Activated T-helper 17 cell treated with anti-CD3 and anti-CD28 coated beads, Interleukin-2, amount 50 U/mL, for 72 hours (primary cell): ENCODE measurements at places on chromosomes 1 and 21.

- ATAC-seq = no peak
These were observed 34.1 kb upstream of the SUCO start for GRCh38 chr1:172498857-172499256.

DNA sequence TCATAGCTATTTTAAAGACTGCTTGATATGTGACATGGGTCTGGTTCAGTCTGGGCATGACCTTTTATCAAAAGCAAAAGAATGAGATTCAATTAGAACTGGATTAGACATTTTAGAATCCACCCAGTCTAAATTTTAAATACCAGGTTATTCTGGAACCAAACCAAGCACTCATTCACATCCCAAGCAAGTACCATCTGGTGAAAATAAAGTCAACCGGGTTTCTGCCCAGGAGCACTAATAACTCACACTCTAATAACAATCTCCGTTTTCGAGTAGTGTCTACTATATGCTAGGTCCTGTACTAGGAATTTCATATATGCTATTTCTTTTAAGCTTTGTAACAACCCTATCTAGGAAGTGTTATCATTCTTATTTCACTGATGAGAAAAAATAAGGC, 30.6 kb downstream of the ZNHIT6 start:
- ATAC-seq = no peak

GRCh38 chr1:23169727-23170335, 1.2 kb upstream of the LUZP1 start:
- no peak for ATAC-seq

DNA sequence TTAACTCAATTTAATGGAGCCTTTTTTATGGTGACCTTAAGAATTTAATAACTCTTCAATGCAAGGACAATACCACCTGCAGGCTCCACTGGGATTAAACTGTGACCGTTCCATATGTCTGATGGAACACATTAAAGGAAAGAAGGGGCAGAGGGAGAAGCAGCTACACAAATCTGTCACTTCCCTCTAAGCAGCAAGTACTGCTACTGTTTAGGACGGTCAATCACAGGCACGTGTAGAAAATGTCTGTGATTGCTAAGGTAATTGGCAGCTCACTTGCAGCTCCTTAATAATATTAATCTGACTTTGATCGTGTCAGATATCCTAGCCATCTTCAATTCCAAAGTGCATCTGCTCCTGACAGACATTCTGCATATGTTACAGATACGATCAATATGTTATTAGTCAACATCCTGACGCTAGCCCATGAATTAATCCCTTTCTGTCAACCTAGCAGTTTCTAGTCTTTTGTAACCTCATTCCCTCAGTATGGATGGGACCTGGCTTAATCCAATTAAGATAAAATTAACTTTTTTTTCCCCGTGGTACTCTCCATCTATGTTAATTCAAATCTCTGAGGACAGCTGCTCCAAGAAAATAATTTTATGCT, 1012.4 kb downstream of the AMY1C start:
- no peak for ATAC-seq

GRCh38 chr1:11848373-11848700, 754 bp upstream of the NPPA start:
- no peak for ATAC-seq

DNA sequence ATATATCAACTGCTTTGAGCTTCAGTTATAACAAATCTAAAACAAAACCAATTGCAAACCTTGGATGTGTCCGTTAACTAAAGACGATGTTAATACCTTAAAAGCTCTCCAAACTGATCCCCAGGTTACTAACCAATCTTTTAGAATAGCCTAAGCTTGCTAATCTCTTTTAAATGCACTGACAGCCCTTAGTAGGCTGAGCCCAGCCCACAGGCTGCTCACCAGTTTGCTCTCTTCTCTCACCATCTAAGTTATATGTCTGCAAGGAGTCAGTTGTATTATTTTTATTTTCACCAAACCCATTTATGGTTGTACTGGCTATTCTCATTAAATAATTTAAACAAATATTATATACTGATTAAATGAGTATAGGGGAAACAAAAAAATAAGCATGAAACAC, 199.5 kb downstream of the ADGRL2 start:
- no peak for ATAC-seq

GRCh38 chr1:153771841-153772593, 3.2 kb upstream of the SLC27A3 start:
- no peak for ATAC-seq

GRCh38 chr1:152141971-152142584, 16.9 kb downstream of the RPTN start:
- no peak for ATAC-seq

- no peak for ATAC-seq
These were observed 4.5 kb upstream of the ZNF697 start for GRCh38 chr1:119652587-119652986.

DNA sequence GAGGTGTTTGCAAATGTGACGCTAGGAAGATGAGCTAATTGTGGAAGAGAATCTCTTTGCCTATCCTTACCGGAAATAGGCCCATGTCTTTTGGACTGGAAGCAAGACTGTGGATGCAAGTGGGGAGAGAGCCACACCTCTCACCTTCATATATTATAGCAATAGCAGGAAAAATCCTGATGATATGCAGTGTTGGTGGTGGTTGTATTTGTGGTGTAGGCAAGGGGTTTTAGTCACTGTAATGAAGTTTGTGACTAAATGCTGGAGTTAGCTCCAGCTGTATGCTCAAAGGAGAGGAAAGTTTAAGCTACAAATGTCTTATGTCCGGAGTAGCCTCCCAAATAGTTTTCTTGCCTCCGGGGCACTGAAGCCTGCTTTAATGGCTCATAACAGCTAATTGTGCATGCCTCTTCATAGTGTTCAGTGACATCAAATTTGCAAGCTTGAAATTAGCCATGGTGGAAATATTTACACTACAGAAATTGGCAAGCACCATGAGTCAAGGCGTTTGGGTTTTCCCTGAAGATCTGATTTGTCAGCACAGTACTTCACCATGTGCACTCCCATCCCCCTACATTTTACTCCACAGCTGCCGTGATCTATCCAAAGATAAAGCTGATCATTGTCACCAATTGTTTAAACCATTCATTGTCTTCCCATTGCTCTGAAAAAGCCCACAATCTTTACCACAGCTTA, 102.6 kb upstream of the ZNF644 start:
- peak; percentile 79 for ATAC-seq

DNA sequence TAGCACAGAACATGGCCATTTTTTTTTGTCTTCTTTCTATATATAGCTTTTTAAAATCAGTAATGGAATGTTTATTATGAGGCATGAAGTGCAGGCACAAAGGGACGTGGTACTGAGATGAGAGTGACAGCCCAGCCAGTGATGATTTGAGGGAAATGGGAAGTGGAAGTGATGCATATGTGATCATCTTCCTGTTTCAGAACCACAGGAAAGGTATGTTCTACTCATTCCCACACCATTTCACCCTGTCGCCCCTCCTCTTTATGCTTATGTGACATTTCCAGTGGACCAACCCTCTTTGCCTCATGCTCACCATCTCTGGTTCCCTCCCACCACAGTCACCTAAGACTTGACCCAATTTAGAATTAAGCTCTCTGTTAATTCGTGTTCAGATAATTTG, 24.3 kb downstream of the PTGS2 start:
- ATAC-seq = no peak

DNA sequence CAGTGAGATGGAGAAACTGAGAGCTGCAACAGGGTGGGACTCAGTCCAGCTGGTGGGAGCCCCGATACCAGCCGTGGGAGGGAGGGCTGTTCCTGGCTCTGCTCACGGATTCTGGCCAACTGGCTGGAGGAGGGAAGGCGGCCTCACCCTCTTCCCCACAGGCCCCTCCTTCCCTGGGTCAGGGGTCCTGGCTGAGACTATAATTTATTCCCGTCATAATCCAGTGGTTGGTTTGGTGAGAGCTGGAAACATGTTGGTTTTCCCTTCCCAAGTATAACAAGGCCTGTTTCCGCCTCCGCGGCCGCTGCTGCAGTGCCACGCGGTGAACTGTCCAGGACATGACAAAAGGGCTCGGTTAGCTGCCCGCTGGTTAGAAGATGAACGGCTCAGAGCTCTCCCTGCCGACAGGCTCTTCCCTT, 10.0 kb downstream of the PTPRF start:
- no peak for ATAC-seq

DNA sequence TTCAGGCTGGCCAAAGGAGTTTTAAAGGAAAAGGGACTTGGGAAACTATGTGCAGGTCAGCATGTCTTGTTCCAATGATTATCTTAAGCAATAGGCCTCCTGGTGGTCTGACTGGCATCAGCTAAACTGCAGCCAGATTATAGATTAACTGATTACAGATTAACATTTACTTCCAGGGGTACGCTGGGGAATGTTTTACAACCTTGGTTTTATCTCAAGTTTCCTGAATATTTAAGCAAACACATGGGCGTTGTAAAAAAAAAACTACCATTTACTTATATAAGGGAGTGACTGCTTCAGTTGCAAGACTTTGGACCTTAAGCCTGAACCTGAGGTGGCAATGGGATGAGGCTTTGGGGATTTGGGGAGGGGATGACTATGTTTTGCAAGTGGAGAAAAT, 600.6 kb upstream of the B3GALT2 start:
- no peak for ATAC-seq

DNA sequence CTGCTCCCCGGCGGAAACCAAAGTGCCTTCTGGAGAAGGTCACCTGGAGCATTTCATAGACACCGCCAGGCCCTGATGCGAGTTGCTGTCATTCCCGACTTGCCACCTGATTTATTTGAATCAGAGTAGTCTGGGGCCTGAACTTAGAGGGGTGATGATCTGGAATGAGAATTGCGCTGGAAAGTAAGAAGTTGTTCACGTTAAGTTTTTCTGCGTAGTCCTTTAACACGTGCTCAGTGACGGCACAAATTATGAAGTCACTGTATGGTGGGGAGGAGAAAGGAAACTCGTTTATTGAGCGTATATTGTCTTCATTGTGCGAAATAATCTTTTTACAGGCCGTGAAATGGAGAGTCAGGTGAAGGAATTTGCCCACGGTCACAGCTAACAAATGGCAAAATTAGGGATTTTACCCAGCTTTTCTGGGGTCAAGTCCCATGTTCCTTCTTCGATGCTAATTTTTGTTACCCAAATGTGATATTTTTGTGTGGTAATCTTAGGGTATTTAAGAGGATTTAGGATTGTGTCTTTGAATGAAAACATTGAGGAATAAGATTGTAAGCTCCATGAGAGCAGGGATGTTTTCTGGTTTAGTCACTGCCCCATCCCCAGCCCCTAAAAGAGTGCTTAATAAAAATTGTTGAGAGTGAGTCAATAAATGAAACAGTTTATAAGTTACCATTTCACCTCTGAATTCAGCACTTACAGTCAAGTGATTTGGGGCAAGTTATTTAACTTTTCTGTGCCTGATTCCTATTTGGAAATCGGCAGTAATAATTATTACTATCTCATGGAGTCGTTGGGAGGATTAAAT, 46.4 kb upstream of the NBL1 start:
- ATAC-seq = peak; percentile 25

- ATAC-seq = no peak
These were observed 183.5 kb downstream of the PATJ start for GRCh38 chr1:61925591-61926298.

DNA sequence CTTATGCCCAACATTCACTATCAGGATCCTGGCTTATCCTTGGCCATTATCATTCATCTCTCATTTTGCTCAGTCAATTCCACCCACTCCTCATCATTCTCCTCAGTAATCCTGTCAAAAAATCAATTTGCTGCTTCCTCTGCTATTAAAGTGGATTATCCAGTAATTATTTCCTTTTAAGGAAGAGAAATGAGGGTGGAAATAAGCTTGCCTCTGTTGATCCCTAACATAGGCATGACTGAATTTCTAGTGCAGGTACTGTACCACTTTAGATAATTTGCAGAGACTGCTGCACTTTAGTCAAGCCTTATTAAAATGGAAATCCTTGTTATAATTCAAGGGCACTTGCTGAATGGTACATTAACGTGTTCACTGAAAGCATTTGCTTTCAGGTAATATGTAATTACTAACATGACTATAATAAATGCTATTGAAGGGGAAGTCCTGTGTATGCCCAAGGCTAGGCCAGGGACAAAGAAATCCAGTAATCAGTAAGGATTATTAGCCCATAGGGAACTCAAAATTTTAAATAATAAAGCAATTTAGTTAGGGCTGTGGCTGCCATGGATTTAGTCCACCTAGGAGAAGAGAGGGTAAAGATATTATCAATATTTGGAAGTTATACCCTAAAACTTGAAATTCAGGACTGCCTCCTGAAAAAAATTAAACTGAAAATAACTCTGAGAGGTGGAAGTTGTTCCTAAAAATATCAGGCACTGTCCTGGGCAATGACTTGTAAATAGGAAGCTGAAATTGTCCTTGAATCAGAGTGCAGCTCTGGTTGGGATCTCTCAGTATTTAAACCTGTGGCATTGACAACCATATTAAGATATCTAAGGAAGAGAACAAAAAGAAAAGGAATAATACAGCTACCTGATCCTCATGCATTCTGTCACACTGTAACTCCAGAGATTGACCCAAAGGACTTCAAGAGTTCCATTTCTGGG, 43.4 kb downstream of the RGS2 start:
- no peak for ATAC-seq

GRCh38 chr1:246404078-246404477, 103.0 kb downstream of the SMYD3 start:
- ATAC-seq = no peak

GRCh38 chr21:32456497-32456918, 44.0 kb downstream of the EVA1C start:
- ATAC-seq = no peak

- no peak for ATAC-seq
These were observed 41.3 kb upstream of the DHCR24 start for GRCh38 chr1:54928327-54928726.

GRCh38 chr1:22635436-22635835, 992 bp upstream of the C1QA start:
- no peak for ATAC-seq

- ATAC-seq = no peak
These were observed 13.7 kb downstream of the PTPN22 start for GRCh38 chr1:113857776-113858175.
